ENCODE measurements at places on chromosomes 2 and 18.

DNA sequence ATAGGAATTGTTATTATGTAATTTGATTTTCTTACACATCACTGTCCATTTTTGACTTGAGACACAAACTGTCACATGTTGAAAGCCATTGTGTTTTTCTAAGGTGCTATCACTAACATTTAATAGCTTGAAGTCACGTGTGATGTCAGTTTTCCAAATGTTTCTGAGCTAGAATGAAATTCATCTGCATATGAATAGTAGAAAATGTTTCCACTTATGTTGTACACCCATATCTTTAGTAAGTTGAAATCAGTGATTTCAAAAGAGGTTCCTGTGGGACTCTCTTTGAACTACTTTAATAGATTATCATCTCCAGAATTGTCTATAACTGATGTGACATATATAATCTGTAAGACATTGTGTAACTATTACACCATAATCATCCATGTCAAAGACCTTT lies 27.8 kb downstream of the ABCG5 start:
- no peak for DNase-seq

- DNase-seq, result no peak
These were observed 254.7 kb upstream of the THUMPD2 start for GRCh38 chr2:40033781-40034180.

DNA sequence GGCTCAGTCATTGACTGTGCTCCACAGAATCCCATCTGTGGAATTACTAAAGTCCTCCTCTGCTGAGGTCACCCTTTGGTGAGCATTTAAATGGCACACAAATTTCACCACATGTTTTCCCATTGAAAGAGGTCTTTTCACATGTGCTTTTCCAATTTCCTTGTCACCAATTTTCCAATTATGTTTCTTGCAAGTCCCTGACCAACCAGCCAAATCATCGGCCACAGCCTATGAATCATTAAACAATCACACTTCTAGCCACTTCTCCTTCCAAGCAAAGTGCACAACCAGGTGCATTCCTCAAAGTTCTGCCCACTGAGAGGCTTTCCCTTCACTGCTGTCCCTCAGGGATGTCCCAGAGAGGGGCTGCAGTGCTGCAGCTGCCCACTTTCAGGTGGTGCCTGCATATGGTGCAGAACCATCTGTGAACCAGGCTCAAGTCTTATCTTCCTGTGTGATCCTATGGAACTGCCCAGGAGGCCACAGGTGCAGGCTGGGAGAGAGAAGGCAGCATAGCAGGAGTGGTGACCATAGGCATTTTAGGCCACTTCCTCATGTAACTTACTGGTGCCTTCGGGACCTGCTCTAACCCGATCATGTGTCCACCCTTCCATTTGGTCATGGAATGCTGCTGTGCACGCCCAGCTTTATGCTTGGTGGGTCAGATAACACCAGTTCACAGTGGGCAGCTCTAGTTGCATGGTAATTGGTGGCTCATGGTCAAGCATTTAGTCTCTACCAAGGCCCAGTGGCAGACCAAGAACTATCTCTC lies 153.0 kb downstream of the SEPTIN10 start:
- DNase-seq, result no peak

DNA sequence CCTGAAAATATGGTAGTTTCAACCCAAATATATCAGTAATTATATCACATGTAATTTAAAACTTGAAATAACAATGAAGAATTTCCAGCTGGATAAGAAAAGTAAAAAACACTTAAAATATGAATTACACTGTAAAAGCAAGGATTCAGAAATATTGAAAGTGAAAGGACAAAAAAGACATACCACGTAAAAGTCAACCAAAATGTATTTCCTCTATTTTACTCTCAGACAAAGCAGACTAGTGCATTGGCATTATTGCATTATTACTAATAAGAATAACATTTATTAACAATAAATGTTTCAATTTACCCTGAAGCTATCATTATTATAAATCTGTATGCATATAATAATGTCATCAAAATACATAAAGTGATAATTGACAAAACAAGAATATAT lies 445.1 kb upstream of the TRIB2 start:
- DNase-seq, result no peak

DNA sequence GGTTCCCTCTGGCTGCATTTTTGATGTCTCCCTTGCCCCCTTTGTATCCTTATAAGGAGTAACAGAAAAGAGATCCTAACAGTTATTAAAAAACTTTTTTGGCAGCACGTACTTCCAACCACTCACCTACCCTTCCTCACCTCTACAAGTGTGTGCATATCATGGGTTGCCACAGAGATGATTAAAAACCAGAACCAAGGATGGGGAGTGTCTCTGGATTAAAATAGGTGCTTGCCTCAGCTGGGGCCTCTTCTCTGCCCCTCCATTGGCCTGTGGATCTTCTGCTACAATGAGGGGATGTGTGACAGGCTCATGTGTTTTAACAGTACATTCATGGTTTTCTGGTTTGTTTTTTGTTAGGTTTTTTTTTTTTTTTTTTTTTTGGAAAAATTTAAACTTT lies 160.8 kb downstream of the FHOD3 start:
- DNase-seq, result no peak

DNA sequence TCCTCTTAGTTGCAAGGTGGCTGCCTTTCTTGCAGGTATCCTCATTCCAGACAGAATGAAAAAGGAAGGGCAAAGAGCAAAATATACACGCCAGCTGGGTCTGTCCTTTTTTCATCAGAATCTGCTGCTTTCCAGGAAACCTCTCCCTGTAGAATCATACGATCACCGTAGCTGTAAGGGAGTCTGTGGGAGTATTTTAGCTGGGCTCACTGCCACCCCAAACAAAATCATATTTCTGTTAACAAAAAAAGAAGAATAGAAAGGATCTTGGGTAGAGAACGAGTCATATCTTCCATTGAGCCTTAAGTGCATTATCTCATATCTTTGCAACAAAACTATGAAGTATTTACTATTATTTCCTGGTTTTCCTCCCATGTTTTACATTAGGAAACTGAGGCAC lies 15.0 kb upstream of the TANC1 start:
- DNase-seq, result no peak

GRCh38 chr2:200864176-200865034 lies at the start of gene CLK1:
CLK1 (minus strand) TSS chr2:200864658; CDS start chr2:200861862, 2,796 bp downstream.
- DNase-seq, result peak; percentile 37

DNA sequence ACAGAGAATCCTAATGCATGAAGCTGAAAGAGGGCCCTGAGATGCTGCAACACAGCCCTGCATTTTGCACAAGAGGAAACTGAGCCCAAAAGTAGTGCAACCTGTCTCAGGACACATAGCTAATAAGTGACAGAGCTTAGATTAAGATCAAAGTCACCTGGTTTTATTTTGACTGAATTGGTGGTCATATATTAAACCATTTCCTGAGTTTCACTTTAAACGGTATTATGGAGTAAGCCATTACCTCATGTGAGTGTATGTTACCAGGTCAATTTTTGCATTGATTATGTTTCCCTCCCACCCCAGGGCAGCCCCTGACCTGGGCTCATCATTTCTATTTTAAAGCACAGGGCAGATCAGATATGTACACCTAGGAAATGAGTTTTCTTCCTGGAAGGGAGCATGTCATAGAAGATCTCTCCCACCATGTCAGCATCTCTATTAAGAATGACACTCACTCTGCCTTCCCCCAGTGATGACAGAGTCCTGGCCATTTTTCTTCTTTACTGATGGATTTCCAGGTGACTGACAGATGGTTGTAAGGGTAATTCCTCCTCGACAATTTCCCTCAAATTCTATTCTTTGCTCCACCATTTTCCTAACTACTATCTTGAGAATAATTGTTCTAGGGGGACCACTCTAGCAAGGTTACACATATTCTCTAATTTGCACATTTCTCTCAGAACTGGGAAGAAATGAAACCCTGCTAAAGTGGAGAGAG lies 441.3 kb upstream of the SLC14A2 start:
- no peak for DNase-seq

DNA sequence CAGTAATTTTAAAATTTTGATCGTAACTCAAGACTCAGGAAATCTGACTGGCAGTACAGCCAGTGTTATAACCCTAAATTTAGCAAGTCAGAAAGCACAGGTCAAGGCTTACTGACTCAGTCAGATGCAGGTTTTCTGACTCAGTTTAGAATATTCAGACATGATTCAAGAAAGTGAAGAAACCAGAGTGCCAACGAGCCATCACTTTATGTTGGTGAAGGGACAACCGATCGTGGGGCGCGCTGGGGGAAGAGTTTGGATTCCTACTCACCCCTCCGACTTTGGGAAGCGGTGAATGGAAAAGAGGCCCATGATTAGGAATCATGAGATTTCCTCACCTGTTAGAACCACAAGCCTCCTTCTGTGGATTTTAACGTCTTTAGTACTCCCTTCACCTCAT lies 998 bp downstream of the RNF149 start:
- DNase-seq, result no peak

DNA sequence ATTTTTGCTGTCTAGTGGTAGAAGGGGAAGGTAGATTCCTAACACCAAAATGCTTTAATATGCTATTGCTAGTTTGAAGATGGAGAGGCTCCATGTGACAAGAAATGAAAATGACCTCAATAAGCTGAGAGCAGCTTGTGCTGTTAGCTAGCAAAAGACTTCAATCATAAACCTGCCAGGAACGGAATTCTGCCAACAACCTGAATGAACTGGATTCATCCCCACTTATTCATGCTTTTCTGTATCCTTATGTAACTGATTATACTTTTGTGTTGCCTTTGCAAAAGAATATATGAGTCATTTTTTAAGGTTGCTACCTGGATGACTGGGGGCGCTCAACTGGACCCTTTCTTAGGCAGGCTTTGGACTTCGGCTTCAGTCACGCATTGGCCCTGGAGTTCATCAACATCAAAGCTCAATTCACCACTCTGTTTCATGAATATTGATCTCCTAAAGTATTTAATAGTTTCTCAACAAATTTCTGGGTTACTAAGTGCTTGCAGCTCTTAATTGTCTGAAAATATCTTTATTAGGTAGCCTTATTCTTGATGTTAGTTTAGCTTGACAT lies 97.5 kb upstream of the KCNJ3 start:
- DNase-seq, result no peak

DNA sequence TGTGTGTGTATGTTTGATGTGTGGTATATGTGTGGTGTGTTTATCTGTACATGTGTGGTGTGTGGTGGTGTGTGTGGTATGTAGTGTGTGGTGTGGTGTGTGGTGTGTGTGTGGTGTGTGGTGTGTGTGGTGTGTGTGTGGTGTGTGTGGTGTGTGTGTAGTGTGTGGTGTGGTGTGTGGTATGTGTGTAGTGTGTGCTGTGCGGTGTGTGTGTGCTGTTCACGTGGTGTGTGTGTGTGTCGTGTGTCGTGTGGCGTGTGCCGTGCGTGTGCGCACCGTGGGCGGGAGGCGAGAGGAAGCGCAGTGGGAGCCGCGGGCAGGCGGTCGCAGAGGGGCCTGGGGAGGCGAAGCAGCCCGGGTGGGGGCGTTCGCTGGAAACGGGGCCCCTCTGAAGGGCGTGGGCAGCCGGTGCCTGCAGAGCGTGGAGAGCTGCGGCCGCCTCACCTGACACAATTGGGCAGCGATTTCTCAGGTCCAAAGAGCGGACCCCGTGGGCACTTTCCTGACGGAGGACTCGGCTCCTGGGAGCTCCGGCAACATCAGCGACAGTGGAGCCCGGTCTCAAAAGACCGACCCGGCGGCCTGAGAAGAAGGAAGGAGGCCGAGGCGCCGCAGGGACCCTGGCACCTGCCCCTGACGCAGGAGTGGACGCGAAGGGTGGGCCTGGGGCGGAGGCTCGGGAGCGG lies 741.1 kb upstream of the SALL3 start:
- DNase-seq, result no peak

DNA sequence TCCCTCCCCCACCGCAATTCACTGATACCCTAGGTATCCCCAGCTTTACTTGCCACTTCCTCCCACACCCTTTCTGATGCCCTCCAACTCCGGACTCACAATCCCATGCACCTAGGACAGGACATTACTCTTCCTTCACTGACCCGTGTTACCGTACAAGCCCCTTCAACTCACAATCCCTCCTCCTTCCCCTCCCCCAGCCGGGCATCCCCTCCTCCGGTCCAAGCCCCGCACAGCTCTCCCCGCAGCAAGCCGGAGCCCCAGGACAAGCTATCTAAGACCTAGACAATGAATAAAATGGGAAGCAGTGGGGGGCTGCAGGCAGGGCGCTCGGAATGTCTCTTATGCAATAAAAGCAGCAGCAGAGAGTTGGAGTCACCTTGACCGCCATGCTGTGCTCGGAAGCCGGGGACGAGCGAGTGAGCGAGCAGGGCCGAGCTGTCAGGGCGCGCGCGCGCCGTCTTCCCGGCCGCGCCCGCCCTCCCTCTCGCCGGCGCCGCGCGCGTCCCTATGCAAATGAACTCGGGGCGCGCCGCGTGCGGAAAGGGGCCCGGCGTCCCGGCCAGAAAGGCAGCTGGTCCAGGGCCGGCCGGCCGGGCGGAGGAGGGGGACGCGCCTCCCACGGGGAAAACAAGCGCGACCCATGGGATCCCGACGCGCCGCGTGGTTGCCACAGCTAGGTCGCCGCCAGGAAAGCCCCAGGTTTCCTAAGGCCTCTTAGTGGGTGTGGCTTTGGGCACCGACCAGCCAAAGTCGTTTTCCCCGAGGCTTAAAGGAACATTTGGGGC lies at the start of gene SLC25A12:
Gene SLC25A12 (minus strand): TSS at position 421 of the 788 bp plus-strand sequence. CDS start 30 bp downstream, at position 391.
- peak; percentile 40 for DNase-seq

DNA sequence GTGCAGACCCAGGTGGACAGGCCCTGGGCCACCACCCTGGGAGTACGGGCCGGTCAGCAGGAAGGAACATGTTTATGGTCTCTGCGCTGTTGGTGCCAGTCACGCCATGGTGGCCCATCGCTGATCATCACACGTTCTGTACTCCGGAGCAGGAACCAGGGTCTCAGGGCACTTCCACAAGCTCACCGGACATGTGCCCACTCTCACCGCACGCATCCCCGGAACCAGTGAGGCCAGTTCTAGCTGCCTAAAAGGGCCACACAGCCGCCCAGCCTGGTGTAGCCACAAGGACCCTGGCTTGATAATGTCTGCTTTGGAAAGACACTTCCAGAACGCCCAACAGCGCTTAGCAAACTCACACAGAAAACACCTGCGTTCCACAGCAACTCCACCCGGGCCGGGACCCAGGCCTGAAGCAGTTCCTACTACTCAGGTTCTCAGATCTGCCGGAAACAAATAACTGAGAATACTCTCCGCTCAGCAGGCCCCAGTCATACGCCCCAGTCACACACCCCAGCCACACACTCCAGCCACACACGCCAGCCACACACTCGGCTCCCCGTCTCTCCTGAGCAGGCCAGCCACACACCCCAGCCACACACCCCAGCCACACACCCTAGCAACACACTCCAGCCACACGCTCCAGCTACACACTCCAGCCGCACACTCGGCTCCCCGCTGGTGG lies 123.3 kb downstream of the HDAC4 start:
- no peak for DNase-seq

GRCh38 chr2:144659731-144660275 lies 139.9 kb upstream of the ZEB2 start:
- no peak for DNase-seq
